ENCODE measurements at places on chromosomes 6 and 20.

DNA sequence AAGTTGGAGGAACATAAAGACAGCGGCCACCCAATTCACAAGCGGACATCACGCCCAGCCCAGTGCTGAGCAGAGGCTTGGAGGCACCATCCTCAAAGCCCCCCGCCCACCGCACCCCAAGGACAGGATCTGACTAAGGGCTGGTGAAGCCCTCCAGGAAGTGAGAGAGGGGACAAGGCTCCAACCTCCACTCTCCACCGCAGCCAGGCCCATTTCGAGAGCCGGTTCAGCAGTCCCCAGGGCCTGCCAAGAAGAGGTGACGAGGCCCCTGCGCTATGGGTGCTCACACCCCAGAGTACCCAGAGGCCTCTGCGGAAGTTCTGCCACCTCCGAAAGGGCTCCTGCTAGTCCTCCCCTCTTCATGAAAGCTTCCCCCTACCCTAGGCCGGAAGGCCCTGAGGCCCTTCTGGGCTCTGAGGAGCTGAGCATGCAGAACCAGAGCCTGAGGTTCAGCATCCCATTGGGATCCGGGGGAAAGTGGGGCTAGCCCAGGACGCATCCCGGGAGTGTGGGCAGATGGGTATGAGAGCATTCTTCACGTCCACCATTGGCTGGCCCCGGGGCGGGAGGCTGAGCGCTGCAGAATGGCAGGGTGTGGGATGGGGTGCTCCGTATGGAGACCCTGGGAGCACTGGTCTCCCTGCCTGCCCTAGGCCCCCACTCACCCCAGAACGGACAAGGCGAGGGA is 2.5 kb downstream of the GRM4 start:
- DNase-seq: no peak

DNA sequence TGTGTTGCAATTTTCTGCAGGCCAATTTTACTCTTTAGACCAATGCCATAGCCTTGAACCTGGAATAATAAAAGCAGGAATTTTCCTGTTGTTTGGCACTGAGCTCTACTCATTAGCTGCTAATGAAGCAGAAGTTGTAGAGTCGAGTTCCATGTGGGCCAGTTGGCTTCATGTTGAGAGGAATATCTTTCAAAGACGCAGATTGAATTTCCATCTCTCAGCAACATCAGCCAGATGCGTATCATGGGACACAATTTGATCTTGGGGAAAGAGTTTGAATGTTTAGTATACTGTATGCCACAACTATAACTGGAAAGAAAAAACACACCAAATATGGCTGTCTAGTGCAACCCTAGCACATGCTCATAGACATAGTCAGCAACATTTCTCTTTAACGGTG is 259.6 kb downstream of the BCKDHB start:
- DNase-seq: no peak

DNA sequence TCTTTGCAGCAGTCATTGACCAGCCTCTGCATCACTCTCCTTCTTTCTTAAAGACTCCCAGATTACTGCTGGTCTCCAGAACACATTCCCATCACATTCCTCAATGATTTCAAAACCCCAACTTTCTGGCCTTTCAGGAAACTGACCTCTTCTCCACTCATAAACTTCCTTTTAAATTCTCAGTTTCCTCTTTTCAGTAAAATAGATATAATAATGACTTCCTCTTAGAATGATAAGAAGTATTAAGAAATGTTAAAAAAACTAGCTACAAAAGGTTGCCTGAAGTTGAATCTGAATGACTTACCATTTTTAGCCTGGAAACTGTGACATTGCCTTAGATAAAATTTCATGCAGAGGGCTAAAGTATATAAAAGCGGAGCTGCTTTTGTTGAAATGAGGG is 239.3 kb downstream of the OGFRL1 start:
- DNase-seq: no peak

GRCh38 chr6:148866657-148867268 is 119.9 kb downstream of the UST start:
- no peak for DNase-seq
